ENCODE measurements at places on chromosomes 5 and 9.

GRCh38 chr5:175382171-175382570 lies 61.8 kb downstream of the DRD1 start:
- DNase-seq: no peak

DNA sequence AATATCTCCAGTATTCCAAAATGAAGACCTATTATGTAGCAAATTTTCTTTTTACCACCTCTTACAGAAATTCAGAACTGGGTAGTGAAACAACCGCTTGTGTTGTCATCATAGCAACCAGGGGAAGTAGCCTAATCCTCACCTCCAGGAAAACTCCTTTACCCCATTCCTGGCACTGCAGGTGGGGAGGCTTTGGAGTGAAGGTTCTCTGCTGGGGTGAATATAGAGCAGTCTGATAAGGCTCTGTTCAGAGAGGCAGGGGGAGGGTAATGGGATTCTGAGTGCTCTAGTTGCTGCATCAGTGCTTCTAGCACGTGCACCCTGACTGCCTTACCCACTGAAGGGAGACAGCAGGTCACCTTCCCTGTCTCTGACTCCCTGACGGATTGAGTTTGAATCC lies 116.2 kb downstream of the MAN2A1 start:
- DNase-seq: no peak

DNA sequence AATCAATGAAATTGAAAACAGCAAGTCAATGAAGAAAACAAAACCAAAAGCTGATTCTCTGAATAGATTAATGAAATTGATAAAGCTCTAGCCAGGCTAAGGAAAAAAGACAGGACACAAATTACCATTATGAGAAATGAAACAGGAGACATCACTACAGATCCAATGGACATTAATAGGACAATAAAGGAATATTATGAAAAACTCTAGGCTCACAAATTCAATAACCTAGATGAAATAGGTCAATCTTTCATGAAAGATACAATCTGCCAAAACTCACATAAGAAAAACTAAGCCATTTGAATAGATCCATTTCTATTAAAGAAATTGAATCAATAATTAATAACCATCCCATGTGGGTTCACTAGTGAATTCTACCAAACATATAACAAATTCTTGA lies 37.3 kb downstream of the TTC23L start:
- no peak for DNase-seq

DNA sequence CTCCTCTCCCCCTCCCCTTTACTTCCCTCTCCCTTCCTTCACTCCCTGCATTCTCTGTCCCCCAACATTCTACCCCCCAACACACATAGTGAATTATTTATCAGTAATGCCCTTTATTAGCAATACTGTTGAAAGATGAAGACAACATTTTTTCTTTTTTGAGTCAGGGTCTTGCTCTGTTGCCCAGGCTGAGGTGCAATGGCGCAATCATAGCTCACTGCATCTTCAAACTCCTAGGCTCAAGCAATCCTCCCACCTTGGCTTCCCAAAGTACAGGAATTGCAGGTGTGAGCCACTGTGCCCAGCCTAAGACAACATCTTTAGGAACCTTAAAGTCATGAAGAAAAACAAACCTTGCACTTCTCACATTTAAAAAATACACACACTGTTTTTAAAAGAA lies 130.6 kb downstream of the ZNF462 start:
- DNase-seq: no peak

DNA sequence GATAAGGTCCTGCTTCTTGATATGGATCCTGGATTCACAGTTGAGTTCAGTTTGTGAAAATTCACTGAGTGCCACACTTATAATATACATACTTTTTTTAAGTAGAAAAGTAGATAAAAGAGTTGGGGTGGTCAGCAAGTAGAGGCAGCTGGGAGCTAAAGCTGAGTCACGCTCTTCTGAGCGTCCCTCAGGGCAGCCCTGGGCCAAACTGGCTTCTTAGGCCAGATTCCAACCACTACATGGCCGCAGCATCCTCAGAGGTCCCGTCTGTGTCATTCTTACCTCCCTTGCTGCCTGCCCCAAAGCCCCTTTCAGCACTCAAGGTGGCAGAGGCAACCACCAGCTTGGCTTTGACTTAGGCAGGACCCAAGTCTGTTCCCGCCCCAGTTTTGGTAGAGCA lies 123.3 kb upstream of the TBC1D2 start:
- DNase-seq: no peak
